ENCODE measurements at places on chromosomes 3 and 15.
A peak's percentile ranks its signal among the peaks of the same experiment; 100 is the strongest.

DNA sequence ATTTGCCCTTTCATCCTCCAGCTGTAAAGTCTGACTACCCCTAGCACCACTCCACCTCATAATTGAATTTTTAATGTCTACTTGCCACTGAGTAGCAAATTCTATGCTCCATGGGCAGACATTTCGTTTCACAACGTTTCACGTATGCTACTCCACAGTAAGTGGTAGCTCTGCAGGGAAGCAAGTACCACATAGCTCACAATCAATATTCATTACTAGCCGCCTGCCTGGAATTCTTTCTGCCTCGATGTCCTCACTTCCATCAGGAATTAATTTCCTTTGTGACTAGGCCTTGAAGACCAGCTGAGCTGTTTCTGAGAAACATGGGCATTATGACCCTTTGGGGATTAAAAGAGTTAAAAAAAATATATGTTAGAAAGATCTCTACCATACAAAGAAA, 15.3 kb downstream of the NPTN start:
- no peak for DNase-seq

GRCh38 chr15:74781431-74782258, at the start of gene CSK:
CSK (plus strand) TSS chr15:74782080; CDS start chr15:74798298, 16,218 bp downstream.
- DNase-seq, result peak; percentile 70

DNA sequence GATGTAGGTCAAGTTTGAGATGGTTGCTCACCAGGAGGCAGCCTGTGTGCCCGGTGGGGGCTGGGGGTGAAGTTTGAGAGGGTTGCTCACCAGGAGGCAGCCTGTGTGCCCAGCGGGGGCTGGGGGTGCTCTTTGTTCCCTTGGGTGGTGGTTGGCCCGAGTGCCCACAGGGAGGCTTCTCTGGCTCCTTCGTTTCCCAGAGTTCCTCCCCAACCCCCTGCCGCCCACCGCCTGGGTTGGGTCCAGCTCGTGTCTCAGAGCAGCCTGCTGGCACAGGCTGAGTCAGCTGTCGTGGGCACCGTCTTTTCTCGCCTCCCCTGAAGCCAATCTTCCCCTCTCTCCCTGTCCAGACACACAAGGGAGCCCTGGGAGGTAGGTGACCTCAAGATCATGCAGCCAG, 3.1 kb downstream of the APBA2 start:
- no peak for DNase-seq

DNA sequence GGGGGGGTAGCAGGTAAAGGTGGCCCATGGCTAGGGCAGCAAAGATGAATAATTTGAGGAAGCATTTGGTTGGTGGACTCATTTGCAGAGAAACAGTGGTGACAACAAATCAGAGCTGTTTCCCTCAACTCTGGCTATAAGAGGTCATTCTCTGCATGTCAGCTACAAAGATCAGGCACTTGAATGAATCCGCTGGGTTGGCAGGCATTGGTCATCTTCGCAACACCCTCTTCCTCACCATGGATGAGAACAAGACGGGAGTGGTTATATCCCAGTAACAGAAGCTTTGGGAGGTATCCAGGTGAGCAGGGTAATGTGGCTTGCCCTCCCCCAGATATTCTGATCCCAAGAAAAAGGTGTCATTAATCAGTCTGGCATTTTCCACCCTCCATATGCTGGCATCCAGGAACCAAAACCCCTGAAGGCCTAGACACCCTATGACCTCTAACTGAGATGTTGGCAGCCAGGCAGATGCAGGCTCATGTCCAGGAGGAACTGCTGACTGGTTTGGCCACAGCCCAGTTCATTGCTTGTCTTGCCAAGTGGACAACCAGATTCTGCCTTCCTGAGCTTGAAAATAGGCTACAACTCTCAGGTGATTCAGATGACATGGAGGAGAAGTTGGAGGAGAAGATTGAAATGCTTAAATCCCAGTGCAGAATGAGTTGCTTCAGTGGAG, 108.9 kb upstream of the TRIM42 start:
- DNase-seq, result no peak

DNA sequence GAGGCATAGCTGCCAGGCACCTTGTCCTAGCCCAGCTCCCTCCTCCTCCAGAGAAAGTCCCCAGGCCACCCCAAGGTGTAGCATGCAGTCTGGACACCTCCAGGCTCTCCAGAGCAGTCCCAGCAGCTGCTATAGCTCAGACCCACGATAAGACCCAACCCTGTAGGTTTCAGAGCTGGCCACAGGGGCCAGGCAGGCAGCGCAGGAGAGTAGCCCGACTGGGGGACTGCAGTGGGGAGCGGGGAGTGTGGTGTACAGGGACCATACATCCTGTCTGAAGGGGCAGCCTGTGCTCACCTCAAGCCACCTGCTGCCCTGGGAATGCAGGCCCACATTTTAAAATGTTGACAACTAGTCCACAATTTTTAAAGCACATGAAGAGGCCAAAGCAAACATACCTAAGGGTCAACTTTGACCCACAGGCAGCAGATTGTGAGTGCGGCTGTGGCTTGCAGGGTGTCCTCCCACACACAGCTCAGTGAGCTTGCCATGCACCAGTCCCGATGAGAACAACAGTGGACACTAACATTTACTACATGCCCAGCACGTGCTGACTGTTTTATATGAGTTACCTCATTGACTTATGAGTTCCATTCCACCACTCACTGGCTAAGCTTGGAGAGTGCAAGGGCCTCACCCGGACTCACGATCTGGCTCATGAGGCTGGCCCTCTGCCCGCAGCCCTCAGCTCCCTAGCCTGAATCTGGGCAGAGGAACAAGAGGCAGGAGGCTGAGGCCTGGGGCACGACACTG, 81.4 kb downstream of the DNAJB8 start:
- DNase-seq, result no peak

Measured in activated T-cell treated with anti-CD3 and anti-CD28 coated beads for 1 hour (primary cell).